IgD-negative memory B cell (primary cell): ENCODE measurements at places on chromosomes 1 and 21. TPM values are rescaled to one million over a fixed set of nuclear protein-coding genes. Genes with fewer than 3 reads are reported as not detected.

The NMNAT1 gene
- 7.9 TPM for polyA plus RNA-seq

The CDC42SE1 gene
- polyA plus RNA-seq: 86.2 TPM

The TAS1R2 gene
- polyA plus RNA-seq: not detected

The SPRR1A gene
- polyA plus RNA-seq: not detected

The TFAP2E gene
- polyA plus RNA-seq: 0.31 TPM

The TTC13 gene
- polyA plus RNA-seq: 12.8 TPM

The IFI44 gene
- polyA plus RNA-seq: 5.4 TPM

The CELA3A gene
- polyA plus RNA-seq: not detected

The LIN28A gene
- not detected for polyA plus RNA-seq

The RHBDL2 gene
- polyA plus RNA-seq: not detected

The HTR1D gene
- not detected for polyA plus RNA-seq

The KCNJ9 gene
- not detected for polyA plus RNA-seq

The SLAMF9 gene
- not detected for polyA plus RNA-seq

The FGR gene
- polyA plus RNA-seq: 72.0 TPM

The CRP gene
- polyA plus RNA-seq: not detected

The OR10J1 gene
- not detected for polyA plus RNA-seq

The UTS2 gene
- not detected for polyA plus RNA-seq

The KRTAP20-2 gene
- not detected for polyA plus RNA-seq

The NUP133 gene
- polyA plus RNA-seq: 16.3 TPM

The CNR2 gene
- polyA plus RNA-seq: 52.1 TPM

The LGR6 gene
- polyA plus RNA-seq: not detected

The DPH5 gene
- 30.5 TPM for polyA plus RNA-seq

The HHIPL2 gene
- not detected for polyA plus RNA-seq

The LCE3E gene
- polyA plus RNA-seq: not detected

The GJB3 gene
- not detected for polyA plus RNA-seq

The TRNP1 gene
- polyA plus RNA-seq: not detected

The FCRL5 gene
- polyA plus RNA-seq: 26.5 TPM

The KCNE1 gene
- polyA plus RNA-seq: not detected

The AGO1 gene
- polyA plus RNA-seq: 6.2 TPM
